GOT3 (cell line): ENCODE measurements at places on chromosomes 2 and 18.

- no peak for DNase-seq
These were observed 220.1 kb downstream of the AGPS start for GRCh38 chr2:177612659-177613058.

DNA sequence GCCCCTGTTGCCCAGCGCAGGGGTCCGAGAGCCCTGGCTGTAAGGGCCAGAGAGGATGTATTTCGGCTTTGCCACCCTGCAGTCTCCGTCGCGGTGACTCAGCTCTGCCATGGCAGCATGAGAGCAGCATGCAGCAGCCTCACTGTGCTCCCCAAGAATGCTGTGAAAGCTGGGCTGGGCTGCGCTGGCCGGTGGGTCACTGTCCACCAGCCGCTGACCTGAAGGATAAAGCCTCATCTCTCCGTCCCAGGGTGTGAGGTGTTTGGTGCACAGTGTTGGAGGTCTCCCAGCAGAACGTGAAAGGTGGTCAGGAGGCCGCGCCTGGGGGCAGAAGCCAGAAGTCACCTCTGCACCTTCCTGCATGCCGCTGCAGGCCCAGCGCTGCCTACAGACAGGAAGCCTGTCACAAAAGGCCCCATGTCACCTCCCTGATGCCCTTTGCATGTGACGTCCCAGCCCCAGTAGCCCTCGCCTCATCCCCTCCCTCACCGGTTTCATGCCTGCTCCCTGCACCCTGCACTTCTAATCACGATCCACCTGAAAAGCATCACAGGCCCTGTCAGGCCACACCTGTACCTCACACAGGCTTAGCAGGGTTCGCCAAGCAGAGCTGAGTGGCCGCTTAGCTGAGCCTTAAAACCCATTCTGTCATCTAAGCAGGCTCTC is 342.1 kb downstream of the EIPR1 start:
- DNase-seq: no peak

GRCh38 chr2:54574860-54575247 is 118.7 kb downstream of the SPTBN1 start:
- no peak for DNase-seq

DNA sequence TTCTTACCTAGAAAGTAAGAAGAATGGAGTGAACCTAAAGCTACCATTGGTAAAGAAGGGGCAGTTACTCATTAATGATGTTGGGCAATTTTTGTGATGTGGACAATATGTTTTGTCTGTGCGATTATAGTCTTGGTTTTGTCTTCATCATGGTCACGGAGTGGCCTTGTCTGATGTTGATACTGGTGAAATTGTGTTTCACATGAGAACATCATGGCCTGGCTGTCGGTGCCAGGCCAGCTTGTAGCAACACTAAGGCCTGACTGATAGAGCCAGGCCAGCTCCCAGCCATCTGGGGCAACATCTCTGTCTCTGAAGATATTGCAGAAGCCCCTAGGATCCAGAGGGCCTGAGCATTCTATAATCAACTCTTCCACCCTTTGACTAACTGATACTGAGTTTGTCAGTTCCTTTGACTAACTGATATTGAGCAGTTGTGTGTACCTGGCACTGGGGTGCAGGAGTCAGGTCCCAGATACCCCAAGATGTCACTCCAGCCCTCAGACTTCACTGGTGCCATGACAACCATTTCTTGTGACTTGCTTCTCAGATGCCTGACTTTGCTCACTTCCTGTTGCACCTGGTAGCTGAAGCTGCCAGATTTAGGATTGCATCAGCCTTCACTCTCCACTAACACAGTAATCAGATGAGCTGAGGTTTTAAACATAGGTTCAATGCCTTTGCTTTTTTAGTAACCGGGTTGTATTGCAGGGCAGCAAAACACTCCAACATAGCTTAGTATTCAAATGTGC is 62.5 kb downstream of the RPIA start:
- DNase-seq: no peak

DNA sequence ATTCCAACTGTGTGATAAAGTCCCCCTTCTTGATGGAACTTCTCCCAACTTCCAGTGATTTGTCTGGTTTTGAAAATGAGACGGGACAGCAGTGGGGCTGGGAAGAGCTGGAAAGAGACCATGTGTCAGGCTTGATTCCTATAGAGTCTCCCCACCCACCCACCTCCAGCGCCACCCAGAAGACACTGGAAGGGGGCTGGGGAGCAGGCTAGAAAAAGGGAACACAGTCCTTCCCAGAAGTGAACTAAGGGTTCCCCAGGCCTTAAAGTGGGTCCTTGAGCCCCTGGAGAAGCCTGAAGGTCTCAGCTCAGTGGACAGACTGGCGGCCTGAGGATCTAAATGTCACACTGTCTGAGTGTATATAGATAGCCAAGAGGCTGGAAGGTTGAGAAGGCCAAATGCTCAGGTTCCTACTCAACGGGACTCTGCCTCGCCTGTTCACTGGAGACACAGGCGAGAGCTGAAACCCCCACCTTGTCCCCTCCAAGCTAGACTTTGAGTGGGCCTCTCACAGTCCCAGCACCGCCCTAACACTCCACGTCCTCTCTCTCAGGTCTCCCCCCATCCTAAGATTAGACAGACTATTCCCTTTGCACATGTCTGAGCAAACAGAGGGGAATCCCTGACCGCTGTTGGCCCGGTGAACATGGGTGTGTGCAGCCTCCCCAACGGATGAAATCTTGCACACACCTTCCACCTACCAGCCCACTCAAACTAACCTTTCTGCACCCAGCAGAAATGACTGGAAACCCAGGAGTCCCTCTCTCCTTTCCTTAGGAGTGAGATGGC is 1.6 kb downstream of the PKDCC start:
- DNase-seq: no peak

- no peak for DNase-seq
These were observed 28.8 kb downstream of the GLI2 start for GRCh38 chr2:120764492-120764891.

GRCh38 chr2:29983308-29983707 is 61.9 kb upstream of the ALK start:
- DNase-seq: no peak

DNA sequence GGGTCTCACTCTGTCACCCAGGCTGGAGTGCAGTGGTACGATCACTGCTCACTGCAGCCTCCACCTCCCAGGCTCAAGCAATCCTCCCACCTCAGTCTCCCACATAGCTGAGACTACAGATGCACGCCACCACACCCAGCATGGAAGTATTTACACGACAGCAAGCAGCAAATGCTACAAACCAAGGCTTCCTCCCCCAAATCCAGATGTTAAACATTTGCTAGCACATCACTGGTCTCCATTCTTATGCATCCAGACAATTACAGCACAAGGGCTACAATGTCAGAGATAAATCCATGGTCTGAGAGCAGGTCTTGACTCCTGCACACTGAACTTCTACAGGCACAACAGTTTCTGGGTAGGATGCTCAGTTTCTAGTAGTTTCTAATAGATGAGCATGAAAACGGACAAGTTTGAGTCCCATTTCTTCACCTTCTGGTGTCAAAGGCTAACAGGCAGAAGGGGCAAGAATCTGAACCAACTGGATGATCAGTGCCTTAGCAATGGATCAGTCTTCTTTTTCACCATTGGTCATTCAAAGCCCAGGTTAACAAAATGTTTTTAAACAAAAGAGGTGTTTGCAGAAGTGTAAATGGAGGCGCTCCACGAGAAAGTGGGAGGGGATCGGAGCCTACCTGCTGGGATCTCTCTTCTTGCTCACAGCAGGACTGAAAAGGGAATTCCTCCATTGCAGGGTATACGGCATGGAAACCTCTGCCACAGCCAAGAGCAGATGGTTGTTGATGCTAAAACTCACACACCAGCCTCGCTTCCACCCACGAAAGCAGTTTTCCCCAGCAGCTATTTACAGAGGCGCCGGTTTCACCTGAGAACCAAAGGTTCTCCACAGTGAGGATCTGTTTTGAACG is 135.0 kb upstream of the ARL4C start:
- no peak for DNase-seq

DNA sequence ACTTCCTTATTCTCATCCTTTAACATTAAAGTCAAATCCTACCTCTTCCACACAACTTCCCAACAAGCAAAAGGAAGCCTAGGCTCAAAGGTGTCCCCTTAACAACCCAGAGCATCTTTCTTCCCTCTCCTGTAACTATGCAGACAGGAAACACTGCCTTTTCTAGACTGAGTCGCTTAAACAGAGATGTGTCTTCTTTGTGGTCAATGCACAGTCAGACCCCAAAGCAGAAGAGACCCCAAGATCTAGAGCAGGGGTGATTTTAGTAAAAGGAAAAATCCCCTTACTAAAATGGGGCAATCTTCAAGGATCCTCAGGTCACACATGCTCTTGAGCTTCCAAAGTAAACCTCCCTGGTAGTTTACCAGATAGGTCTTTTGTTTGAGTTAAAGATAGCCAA is 86.6 kb upstream of the POMC start:
- no peak for DNase-seq

- DNase-seq: no peak
These were observed 201.1 kb downstream of the SPP2 start for GRCh38 chr2:234251326-234252271.

GRCh38 chr18:7901657-7902056 is 334.5 kb downstream of the PTPRM start:
- DNase-seq: no peak

DNA sequence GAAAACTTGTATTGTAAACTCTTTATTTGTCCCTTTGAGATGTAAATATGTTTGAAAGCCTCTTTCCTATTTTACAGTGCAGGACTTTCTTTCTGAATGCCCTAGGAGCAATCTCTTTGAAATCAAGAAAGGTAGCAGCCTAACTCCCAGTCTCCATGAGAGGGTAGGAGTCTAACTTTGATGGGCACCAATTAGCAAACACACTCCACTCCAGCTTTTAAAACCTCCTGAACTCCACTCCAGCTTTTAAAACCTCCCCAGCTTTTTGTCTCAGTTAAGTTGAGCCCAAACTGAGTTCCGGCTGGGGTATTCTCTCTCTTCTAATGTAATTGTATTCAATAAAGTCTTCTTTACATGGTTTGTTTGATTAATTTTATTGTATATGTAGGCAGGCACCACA is 493.7 kb upstream of the CDH7 start:
- DNase-seq: no peak

GRCh38 chr18:36288689-36289088 is 8.8 kb upstream of the FHOD3 start:
- DNase-seq: no peak

- DNase-seq: peak; percentile 33
These were observed 62.1 kb upstream of the MAPRE2 start for GRCh38 chr18:34978953-34979608.

GRCh38 chr2:118183381-118183780 is 95.1 kb downstream of the INSIG2 start:
- DNase-seq: no peak

DNA sequence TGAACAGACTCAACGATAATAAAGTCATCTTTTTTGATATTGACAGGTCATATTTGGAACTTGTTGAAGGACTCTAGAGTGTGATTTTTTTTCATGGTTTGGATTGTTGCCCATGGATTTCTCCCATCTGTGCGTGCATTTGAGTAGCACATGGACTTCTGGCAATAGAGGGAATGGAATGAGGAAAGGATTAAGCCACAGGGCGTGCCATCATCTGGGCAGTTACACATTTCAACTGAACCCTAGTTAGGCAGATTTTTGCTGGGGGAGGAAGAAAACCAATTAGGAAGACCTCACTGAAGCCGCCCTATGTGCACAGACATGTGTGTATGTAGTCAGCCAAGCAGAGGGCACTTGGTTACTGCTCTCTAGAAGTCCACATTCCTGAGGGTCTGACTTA is 72.6 kb downstream of the TPGS2 start:
- no peak for DNase-seq

GRCh38 chr2:15892151-15892880 is 48.0 kb upstream of the MYCN start:
- no peak for DNase-seq

DNA sequence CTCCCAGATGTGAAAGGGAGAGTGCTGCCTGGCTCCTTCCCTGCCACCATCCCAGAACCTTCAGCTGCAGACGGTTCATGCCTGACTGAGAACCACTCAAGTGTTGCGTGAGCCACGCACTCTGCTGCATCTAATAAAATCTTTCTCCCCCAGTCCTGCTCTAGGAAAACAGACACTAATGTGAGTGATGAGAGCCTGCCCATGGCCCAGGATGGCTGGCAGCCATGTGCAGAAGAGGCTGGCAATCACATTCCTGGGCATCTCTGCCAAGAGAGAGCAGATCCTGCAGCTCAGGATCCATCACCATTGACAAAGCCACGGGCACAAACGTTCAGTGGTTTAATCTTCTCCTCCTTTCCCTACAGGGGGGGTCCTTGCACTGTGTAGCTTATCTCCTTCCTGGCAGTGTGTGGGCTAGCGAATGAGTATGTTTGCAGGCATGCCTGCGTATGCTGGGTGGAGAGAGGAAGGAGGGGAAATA is 477.5 kb downstream of the SLC4A3 start:
- no peak for DNase-seq

DNA sequence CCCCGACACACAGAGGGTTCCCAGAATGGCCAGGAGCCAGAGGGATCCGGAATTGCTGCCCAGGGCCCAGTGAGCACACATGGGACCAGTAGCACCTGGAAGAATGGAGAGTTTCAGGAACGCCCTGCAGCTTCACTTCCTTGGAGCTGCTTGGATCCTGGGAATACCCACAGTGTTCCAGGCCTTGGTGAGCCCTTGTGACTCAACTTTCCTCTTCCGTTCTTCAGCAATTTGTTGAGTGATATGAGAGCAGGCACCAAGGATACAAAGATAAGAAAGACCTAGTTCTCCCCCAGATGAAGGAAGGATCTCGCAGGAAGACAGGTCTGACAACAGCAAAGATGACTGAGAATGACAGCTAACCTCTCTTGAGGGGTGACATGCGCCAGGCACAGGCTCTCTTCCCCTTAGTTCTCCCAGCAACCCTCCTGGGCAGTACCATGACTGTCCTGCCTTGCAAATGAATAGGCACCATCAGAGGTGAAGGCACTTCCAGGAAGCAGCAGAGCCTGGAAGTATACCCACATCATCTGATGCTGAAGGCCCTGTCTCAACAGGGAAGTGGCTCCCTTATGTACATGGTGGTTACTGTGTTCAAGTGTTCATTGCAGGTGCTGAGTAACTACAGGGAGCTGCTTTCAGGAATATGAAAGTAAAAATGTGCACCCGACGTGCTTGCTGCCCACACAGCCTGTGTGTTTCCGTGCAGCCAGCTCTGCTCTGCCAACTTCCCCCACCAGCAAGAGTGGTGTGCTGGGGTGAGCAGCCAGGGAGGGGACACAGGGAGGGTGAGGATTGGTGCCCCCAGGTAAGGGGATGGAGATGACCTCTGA is 116.2 kb downstream of the STPG4 start:
- DNase-seq: no peak

- no peak for DNase-seq
These were observed 130.8 kb upstream of the HDAC4 start for GRCh38 chr2:239531456-239532241.

DNA sequence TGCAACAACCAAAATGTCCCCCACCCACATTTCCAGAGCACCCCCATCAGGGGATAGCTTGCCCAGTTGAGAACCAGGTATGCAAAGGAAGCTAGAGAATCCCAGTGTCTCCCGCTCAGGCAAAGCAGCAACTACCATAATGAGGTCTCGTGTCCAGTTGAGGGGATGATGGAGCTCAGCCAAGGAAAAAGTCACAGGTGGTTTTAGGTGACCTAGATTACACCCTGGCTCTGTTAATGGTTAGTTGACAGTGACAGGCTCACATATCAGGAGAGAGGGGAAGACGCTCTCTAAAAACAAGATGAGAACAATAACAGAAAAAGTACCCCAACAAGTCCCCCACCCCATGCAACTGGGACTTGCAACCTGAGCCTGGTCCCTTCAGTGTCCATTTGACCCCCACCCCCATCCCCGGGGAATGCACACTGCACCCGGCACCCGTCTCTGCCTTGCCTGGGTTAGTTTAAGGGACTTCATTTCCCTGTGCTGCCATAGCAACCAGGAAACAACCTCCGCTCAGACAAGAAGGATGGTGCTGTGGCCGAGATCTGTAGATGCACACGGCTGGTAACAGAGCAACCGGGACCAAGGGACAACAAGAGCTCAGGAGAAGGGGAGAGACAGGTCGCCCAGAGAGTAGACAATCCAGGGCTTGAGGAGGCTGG is at the start of gene KIAA2012:
Gene KIAA2012, plus strand, starts transcription at position 519 of the 665 bp plus-strand sequence. CDS start 373 bp downstream, outside the sequence.
- no peak for DNase-seq
